ENCODE measurements at places on chromosomes 2 and 18.

DNA sequence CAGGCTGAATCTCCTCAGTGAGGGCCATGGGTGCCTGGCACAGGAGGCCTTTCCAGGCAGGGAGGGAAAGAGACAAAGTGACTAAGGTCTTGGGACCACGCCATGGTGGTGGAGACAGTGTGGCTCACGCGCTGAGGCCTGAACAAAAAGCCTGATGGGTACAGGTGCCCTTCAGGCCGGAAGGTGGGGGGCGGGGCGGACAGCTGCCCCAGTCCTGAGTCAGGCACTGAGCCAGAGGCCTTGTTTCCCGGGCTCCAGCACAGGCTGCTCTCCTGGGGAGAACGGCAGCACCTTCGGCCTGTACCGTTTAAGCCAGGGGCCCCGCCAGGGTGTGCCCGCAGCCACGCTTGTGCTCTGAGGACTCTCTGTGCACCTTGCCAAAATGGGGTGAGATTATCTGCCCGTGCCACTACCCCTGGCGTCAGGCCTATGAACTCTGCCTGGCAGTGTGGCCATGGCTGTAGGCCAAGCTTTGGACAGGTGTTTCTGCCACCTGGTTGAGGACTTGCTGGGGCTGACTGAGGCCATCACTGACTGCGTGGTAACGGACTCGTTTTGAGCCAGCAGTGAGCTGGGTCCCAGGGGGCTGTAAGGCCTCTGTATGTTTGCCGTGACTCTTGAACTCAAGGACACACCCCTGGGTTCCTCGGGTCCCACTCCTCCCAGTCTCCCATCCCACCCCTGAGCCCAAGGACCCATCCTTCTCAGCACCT is 31.7 kb upstream of the DNMT3A start:
- no peak for DNase-seq

DNA sequence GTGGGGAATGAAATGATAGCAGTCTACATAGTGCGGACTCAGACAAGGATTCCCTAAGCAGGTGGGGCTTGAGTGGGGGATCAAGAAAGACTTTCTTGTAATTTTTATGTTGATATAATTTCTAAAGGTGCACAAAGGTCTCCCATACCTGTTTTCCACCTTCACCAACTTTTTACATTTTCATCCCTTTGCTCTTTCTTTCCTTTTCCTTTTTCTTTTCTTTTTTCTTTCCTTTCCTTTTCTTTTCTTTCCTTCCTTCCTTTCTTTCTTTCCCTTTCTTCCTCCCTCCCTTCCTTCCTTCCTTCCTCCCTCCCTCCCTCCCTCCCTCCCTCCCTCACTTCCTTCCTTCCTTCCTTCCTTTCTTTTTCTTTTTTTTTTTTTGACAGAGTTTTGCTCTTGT is 10.1 kb upstream of the TRMT61B start:
- DNase-seq, result no peak

DNA sequence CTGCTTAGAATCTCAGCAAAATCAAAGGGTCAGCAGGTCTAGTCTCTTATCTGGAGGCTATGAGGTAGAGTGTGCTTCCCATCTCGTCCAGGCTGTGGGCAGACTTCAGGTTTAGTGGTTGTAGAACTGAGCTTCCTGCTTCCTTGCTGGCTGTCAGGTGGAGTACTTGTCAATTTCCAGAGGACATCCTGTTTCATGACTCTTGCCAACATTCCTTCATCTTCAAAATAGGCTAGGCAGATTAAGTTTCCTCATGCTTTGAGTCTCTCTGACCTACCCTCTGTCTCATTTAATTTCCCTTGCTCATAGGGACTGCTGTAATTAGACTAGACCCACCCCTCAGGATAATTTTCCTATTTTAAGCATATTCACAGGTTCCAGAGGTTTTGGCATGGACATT is 562.6 kb downstream of the SPAG16 start:
- no peak for DNase-seq

DNA sequence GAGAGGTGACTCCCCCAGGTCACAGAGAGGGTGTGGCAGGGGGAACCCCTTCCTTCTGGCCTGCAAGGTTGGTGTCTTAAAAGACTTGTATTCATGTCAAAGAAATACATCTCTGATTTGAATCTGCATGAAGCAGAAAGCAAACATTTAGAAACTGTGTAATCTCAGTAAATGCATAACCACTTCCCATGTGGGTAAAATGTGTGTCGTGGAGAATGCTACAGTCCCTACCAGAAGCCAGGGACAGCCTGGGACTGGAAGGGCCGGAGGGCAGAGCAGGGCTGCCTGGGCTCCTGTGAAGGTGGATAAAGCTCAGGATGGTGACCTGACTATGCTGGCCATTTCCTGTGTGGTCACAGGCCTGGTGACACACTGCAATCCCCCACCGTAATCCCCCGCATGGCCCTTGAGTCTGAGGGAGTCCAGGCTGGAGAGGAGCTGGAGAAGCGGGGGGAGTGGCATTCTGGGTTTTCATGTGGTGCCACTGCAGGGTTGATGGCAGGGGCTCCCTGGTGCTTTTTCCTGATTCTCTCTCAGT is 102.2 kb downstream of the LRRC30 start:
- DNase-seq, result no peak

- DNase-seq, result no peak
Observed at GRCh38 chr2:137357634-137358033, 592.3 kb downstream of the THSD7B start.

DNA sequence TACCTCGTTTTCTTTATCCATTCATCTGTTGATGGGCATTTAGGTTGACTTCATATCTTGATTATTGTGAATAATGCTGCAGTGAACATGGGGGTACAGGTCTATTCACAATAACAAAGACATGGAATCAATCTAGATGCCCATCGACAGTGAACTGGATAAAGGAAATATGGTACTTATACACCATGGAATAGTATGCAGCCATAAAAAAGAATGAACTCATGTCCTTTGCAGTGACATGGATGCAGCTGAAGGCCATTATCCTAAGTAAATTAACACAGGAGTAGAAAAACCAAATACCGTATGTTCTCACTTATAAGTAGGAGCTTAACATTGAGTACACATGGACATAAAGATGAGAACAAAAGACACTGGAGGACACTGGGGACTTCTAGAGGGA is 111.6 kb downstream of the LAMA3 start:
- no peak for DNase-seq

DNA sequence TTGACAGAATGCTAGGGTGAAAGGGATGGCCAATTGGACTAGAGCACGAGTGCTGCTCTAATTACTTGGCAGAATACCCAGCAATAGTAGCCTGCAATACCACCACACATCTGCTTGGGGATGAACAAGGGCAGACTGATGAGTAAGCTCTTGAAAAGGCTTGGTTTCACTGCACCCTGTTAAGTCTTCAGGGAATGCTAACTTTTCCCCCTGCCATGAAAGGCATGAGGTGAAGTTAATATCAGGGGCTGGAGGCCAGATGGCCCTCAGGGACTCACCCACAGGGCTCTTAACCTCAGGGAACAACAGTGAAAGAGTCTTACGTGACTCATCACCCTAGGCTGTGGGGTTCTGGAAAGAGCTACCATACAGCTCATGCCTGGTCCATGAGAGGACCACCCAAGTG is 51.7 kb upstream of the MYL1 start:
- DNase-seq, result no peak

DNA sequence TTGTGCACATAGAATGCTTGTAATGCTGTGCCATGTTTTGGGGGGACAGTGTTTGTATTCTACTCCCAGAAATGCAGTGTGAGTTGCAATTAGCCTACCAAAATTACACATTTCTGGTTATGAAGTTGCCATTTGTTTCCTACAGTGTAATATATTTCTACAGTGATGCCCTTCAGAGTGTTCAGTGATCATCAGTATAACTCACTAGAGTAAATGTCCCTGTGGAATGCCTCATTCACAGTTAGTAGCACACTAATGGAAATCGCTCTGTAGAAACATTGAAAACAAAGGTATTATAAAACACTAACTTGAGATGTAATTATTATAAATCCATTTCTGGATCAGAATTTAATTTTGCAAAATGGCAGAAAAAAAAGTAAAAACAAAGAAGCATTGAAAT is 498.7 kb downstream of the PTPRM start:
- DNase-seq, result no peak

GRCh38 chr2:182973441-182974352 is 64.6 kb downstream of the NCKAP1 start:
- DNase-seq, result no peak

GRCh38 chr2:151049746-151050145 is 211.9 kb downstream of the RBM43 start:
- DNase-seq, result no peak

DNA sequence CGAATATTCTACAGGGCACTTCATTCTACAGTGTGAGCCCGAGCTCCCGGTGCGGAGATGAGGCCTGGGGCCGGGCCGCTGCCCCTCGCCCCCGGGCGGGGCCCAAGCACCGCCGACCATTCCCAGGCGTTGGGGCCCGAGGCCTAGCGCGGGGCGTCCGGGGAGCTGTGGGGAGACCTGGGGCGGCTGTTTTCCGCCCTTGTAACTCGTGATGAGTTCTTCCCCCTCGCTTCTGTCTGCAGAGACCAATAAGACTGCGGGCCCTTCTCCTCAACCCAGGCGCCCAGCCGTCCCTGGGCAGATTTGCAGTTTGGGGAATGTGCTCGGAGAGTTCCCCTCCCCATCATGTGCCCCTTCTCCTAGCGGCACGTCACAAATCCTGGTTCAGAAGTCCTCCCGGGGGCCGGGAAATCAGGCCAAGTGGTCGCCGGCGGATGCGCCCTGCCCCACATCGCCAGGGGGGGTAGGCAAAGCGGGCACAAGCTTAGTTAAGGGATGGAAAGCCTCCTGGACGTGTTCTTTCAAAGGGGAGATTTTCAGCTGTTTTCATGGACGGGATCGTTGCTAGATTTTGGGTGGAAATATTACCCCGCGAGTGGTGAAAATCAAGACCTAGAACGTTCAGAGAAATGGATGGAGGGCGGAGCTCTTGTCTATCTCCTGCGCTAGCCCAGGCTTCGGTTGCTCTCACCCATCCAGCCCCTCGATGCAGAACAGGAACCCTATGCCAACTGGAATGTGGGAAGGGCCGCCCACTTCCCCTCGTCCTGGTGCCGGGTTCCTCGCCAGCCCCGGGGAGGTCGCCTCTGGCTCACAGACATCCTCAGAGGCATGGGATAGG is 18.8 kb upstream of the HAAO start:
- no peak for DNase-seq

GRCh38 chr2:228102949-228103348 is 78.5 kb downstream of the SPHKAP start:
- DNase-seq, result no peak

DNA sequence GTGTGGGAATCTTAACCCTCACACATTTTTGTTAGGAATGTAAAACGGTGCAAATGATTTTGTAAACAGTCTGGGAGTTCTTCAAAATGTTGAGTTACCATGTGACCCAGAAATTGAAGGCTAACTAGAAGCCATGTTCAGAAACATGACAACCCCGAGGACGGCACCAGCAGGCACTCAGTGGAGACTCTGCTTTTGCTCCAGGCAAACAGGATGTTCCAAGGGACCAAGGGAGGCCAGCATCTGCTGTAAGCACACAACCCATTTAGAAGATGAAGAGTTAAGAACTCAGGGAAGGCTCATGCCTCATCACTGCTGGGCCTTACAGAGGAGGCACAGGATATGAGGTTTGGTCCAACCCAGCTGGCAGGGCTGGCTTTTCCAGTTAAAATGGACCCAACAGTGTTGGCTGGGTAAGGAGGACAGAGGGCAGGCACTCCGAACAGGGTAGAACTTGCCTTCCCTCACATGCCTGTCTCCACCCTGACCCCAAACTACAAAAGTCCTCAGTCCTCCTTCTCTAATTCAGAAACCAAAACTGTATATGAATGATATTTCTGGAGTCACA is 23.6 kb downstream of the PARD6G start:
- DNase-seq, result no peak

GRCh38 chr18:72013427-72013850 is 530.7 kb downstream of the CBLN2 start:
- DNase-seq, result no peak

GRCh38 chr2:172674034-172674967 is 61.3 kb upstream of the RAPGEF4 start:
- DNase-seq, result no peak

GRCh38 chr18:67200665-67201064 is 315.9 kb downstream of the DSEL start:
- no peak for DNase-seq

- no peak for DNase-seq
Observed at GRCh38 chr2:26355038-26355995, 8.7 kb upstream of the ADGRF3 start.

- no peak for DNase-seq
Observed at GRCh38 chr2:212939777-212940531, 211.5 kb downstream of the IKZF2 start.

DNA sequence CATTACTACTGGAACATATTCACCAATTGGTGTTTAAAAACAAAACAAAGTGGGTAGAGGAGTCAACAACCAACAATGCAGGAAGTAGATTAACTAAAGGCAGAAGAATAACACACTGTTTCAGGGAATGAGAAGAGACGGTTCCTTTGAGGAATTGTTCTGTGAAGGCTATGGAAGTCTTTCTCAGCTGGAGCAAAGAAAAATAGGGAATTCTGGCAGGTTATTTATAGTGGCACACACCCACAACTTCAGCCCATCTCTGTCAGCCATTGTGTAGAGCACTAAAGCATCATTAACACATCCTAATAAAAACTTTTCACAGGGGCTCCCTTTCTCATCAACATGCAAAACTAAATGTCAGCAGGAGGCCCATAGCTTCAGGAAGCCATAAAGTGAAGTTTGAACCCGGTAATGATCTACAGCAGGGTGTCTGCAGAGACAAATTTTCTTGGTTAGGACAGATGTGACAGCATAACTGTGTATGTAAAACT is 113.6 kb downstream of the CDH2 start:
- no peak for DNase-seq

DNA sequence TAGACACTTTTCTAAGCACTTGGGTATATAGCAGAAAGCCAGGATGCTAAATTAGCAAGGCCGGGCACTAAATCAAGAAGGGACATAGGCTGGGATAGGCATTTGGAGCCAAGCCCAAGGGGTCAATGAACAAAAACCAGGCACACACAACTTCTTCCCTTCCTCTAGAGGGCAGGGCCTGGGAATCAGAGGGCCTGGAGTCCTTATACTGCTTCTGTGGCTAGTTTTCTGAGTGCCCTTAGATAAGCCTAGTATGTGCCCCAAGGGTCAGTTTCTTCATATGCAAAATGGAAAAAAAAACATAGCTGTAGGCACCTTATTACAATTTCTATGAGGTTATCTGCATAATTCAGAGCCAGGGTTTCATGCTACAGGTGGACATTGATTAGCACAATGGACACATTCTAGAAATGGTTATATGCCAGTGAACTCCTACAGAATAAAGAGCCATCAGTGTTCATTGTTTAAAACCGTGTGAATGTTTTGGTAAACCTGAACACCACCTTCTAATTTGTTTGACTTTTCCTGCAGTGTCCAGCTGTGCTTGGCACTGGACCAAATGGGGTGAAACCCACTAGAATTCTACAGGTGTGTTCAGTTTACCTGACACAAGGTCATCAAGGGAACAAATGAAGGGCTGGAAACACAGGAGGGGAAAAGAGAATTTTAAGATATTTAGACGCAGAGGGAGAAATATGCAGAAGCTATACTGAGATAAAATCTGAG is 49.6 kb downstream of the PAX8 start:
- no peak for DNase-seq

GRCh38 chr2:165328272-165328671 is 89.1 kb downstream of the SCN2A start:
- DNase-seq, result no peak

Data from cortex of kidney (tissue), 1 donor.